ENCODE measurements at places on chromosomes 2 and 18.

DNA sequence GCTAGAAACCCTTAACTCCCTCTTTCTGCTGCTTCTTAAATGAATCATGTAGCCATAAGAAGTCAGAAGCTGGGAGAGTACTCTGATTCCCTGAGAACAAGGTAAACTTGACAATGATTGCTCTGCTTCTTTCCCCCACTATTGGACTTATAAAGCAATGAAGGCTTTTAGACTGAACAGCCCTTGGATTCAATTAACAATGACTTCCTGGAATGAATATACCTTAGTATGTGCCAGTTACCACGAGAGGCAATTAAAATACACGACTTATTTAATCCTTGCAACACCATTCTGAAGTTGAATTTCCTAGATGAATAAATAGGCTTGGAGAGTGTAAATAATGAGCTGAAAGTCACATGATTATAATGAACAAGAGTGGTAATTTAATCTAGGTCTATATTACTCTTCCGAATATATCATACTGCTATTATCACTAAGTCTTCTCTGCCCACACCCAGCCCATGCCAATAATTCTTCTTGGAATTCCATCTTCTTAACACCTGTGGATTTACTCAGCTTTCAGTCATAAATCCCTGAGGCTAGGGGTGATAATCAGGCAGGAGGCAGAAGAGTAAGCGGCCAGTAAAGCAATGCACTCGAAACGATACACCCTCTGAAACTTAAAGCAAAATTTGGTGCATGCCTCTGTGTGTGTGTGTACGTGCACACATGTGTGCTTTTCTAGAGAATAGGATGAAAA is 170.2 kb downstream of the ATAD2B start:
- no peak for DNase-seq

DNA sequence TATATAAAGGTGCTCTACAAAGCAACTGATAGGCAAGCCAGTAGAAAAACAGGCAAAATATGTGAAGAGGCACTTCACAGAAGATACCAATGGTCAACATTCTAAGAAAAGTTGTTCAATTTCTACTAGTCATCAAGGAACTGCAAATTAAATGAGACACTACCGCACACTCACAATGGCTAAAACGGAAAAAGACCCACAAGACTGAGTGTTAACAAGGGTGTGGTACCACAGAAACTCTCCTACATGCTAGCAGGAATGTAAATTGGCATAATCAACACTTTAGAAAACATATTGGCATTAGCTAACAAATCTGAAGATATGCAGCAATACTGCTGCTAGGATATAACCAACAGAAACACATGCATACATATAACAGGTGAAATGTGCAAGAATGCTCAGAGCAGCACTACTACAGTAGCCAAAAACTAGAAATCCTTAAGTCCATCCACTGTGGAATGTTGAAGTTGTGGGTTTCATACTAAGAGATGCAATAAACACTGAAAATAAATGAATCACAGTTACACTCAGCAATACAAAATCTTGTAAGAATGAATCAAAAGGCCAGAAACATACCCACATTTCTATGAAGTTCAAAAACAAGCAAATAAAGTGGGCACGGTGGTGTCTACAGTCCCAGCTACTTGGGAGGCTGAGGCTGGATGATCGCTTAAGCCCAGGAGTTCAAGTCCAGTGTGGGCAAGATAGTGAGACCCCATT is 9.2 kb downstream of the RNU4ATAC start:
- DNase-seq = no peak

- no peak for DNase-seq
Measured at GRCh38 chr2:195709901-195710806, 53.1 kb downstream of the SLC39A10 start.

- no peak for DNase-seq
Measured at GRCh38 chr2:237043866-237044265, 41.8 kb upstream of the COPS8 start.

DNA sequence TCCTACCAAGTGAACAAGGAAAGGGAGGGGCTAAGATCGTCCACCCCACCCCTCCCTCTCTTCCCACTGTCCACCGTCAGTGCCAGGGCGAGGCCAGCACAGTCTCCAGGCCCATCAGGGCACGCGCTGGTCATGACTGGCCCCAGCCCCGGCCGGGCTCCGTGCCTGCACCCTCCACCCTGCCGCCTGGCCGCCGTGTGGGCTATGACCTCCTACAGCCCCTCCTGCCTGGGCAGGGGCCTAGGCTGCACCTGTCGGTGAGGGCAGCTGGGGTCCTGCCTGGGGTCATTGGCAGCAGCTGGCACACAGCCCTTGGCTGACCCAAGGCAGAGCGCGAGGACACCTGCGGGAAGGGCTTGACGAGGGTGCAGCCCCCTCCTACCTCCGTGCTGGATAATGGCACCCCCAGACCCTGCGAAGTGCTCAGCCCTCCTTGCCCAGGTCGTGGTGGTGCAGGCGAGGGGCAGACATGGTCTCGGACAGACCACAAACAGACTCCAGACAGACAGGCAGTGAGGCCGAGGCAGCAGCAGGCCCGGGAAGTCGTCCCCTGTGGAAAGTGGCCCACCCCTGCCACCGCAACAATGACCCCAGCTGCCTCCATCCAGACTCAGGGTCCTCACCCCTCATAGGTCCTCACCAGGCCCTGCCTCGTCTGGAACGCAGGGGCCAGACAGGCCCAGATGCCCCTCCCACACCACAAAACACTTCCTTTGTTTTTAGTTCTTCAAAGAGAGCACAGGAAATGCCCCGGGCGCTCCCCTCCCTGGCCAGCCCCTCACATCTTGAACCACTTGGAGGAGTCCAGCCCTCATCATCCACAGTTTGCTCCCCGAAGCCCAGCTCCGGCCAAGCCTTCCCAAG is 43.1 kb upstream of the GPC1 start:
- DNase-seq = no peak
